ENCODE measurements at places on chromosomes 12 and 14.

DNA sequence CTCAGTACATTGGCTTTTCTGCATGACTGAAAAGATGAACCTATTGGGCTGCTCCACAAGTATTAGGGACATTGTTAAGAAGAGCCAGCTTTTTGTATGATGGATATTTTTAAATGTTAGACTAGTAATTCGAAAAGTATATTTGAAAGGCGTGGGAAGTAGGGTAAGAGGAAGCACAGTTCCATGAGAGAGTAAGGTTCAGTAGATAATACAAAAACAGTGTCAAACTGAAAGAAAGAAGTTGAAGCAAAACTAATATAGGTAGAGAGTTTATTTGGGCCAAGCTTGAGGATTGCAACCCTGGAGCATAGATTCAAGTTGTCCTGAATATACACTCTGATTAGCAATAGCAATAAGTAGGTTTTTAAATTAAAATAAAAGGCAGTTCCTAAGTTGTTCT lies 193.9 kb downstream of the RASSF9 start:
- DNase-seq: no peak

DNA sequence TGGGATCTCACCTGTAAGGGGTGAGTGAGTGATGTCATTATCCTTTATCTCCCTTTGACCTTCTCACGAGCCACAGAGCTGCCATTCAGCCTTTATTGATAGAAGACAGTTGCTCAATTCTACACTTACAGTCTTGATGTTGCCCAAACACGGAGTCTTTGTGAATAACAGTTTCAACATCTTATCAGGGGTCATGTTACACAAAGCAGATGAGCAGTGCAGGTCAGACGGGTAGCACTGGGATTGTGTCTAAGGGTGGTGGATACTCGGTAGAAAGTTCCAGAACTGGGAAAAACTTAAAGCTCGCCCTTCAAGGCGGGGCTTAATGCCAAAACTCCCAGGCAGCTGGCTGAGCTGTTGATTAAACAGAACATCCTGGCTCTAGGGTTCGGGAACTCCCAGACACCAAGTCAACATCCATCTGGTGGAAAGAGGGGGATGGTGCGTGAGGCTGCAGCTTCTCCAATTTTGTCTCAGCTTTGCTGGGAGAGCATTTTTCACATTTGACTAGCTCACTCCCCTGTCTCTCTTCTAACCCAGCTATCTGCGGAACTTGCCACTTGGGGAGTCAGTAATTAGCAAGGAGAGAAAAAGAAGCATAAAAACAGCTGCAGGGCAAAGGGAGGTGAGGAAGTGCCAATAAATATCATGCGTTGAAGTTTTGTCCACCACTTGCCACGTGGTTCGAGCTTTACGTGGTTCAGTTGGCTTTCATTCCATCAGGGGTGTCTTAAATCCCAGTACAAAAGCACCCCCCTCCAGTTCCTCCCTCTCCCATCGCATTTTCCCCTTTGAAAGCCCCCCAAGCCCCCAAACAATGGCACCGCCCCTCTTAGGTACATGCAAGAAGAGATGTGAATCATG lies 31.0 kb downstream of the FOXN4 start:
- no peak for DNase-seq

GRCh38 chr14:64298773-64299172 lies 4.6 kb upstream of the ESR2 start:
- no peak for DNase-seq

GRCh38 chr12:19223695-19224094 lies 94.2 kb downstream of the PLEKHA5 start:
- DNase-seq: no peak

GRCh38 chr12:823028-823698 lies 70.8 kb downstream of the WNK1 start:
- DNase-seq: no peak

DNA sequence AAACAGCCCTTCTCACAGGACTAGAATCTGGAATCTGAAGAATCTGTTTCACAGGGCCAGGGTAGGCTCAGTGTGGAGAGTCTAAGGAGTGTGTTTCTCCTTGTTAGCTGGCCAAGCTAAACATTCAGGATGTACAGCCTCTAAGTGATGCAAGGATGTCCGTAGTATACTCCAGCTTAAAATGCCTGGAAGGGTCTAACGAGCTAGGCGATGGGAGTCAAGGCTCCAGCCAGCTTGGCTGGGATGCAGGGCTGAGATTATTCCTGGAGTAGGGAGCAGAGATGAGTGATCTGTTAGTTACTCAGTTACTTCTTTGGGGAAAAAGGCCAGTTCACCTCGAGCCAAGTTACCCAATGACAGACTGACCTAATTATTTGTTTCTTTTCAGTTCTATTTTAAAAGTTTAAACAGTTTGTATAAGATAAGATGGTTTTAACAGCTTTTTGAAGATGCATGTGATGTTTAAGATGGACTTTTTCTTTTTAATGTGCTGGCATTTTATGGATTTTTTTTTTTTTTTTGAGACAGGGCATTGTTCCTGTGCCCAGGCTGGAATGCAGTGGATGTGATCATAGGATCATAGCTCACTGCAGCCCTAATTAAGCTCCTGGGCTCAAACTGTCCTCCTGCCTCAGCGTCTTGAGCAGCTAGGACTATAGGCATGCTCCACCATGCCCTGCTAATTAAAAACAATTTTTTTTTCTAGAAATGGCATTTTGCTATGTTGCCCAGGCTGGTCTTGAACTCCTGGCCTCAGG lies 41.1 kb downstream of the SYNE2 start:
- peak; percentile 15 for DNase-seq

- DNase-seq: no peak
Observed at GRCh38 chr14:60599727-60600126, 49.5 kb downstream of the SIX1 start.

DNA sequence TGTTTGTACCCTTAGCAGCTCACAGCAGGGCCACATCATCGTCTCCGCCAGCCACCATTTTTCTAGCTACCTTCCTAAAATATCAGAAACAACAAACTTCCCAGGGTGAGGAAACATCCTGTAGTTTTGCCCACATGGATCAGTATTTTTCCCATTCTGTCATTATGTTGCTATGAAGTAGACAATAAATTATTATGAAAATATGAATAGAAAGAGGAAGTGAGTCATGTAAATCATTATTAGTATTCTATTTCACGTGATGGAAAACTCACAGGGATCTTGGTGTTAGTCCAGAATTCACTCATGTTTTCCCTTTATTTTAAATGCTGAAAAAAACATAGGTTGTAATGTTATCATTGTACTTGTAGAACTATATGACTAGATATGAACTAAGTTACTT lies 319.4 kb downstream of the SYT1 start:
- DNase-seq: no peak

DNA sequence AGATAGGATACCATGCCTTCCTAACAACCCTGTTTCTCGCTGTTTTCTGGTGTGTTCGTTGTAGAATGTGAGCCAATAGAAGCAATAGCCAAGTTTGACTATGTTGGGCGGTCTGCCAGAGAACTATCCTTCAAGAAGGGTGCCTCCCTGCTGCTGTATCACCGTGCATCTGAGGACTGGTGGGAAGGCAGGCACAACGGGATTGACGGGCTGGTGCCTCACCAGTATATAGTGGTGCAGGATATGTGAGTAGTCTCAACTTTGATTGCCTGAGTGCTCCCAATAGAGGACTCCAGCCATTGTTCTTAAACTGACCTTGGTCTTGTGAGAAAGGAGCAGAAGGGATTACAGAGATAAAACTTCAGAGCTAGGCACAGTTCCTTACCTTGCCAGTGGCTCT lies 96.2 kb downstream of the KICS2 start:
- no peak for DNase-seq

DNA sequence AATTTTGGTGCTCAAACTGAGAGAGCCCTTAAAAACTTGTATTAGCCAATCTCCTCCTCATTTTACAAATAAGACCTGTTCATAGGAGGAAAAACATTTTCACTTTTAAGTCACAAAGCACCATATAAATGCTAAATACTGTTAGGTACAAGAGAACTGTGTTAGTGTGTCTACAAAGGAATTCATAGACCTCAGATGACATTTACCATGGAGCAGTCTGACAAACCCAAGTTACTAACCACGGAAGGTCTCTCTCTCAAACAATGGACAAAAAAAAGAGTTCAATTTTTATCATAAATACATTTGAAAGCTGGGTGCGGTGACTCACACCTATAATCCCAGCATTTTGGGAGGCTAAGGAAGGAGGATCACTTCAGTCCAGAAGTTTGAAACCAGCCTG lies 10.0 kb downstream of the SBNO1 start:
- peak; percentile 9 for DNase-seq

DNA sequence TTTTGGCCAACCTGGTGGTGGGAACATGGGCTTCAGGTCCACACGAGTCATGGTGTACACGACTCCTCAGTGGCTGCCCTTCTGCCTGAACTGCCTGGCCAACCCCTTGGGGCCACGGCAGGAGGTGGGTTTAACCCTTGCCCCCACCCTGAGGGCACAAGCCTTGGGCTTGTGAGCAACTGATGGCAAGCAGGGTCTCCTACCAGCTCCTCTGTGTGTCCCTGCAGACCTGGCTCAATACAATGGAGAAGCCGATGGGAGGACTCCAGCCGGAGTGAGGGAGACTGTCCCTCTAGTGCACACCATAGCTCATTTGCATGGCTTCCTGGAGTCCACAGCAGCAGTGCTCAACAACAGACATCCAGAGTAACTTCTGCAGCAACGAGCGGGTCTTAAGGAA lies 28.0 kb downstream of the JAG2 start:
- DNase-seq: no peak

GRCh38 chr12:124694846-124695497 lies 127.6 kb upstream of the NCOR2 start:
- no peak for DNase-seq

GRCh38 chr12:1594006-1594260 lies 448 bp downstream of the FBXL14 start:
- peak; percentile 70 for DNase-seq

GRCh38 chr12:64800640-64801039 lies 23.8 kb upstream of the TBC1D30 start:
- no peak for DNase-seq

DNA sequence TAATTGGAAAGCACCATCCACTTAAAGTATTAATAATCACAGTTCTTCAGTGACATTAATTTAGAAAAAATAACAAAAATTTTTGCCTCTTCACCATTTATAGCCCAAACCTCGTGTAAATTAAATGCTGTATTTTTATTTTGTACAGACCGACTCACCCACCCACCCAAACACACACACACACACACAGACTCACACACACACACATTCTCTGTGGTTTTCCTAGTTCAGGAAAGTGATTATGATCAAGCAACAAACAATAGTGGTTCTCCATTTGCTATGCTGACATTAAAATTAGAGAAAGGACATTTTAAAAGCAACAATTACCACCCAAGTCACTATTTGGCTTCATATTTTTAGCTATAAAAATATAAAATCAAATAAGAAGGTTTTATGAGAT lies 112.5 kb upstream of the FLRT2 start:
- no peak for DNase-seq

DNA sequence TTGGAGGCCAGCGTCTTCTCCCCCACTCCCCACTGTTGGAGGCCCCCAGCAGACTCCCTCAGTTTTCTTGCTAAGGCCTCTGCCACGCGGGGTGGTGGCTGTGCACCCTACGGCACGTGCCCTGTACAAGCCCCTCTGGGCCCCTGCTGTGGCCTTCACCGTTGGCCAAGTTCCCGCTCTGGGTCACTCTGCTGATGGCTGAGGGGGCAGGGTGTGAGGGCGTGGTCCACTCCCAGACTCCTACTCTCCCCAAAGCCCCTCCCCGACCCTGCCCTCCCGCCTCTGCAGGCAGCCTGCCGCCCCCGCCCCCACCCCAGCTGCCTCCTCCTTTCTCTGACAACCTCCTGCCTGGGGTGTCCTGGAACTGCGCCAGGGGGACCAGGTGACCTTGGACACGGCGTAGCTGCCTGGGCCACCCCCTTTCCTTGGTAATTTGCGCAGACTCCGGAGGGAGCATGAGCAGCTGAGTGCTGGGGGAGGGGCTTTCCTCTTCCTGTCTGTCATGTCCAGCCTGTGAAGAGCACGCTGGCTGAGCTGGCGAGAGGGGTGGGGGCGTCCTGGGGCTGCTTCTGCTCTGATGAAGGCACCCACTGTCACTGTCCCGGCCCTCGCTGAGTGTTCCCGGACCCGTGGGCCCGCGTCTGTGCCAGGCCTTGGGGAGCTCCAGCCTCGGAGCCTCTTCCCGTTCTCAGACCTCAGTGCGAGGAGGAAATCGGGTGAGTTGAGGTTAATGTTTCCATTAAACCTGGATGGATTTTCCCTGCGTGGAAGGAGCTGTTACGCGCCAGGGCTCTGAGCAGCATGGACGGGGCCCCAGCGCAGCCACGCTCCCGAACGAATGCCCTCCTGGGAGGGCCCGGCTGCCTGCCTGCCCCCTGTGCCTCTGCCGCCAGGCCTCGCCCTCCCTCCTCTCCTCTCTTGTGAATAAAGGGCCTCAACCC lies 85.0 kb downstream of the KIF26A start:
- no peak for DNase-seq

GRCh38 chr12:58026426-58026825 lies 85.1 kb downstream of the ATP23 start:
- DNase-seq: peak; percentile 73

GRCh38 chr12:6644903-6645302 lies 2.3 kb downstream of the ACRBP start:
- no peak for DNase-seq

GRCh38 chr12:113194971-113195391 lies 9.5 kb downstream of the RITA1 start:
- DNase-seq: peak; percentile 55

DNA sequence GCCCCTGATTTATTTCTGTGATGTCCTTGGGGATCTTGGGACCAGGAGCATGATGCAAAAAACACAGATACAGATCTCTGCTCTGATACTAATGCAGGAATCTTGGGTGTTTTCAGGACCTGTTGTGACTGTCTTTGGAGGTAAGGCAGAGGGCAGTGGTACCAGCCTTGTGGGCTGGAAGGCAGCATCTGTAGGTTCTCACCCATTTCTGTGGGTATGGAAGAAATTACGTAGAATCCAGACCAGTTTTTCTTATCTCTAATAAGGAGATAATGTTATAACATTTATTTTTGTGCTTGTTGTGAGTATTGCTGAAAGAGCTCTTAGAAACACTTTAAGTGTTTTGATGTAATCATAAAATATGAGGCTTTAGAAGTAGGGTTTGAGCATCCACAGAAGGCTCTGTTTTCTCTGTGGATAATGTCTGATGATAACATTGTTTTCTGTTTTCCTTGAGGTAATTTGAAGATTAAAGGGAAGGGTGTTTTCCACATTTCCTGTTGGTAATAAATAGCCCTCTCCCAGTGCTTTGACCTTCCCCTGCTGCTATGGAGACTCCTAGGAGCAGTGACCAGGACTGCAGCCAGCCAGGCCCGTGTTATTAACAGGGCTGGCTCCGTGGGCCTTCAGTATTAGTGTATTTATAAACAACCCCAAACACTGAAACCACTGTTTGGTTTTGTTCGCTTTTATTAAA lies 9.4 kb upstream of the DCP1B start:
- DNase-seq: no peak

GRCh38 chr12:130222519-130223218 lies 60.4 kb downstream of the FZD10 start:
- no peak for DNase-seq

DNA sequence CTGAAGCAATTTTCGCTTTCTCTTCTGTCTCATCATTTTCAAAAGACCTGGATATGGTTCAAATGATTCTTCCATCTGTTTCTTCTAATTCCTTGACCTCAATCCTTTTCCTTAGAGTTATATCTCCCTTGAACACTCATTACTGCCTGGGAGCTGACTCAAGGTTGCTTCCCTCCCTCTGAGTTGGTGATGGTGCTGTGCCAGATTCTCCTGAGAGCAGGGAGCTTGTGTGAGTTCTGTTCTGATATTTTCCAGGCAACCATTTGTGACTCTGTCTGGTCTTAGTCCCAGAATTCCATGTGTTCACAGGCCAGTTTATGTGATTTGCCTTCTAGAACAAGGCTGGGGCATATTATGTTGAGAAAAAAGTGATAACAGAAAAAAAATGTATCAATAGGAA lies 505.1 kb upstream of the SYT1 start:
- no peak for DNase-seq

- no peak for DNase-seq
Observed at GRCh38 chr14:38203929-38204718, 3.6 kb upstream of the SSTR1 start.

Data from SJSA1 (cell line).